Fibroblast of lung (primary cell): ENCODE measurements at places on chromosomes 5 and 9.
A peak's percentile ranks its signal among the peaks of the same experiment; 100 is the strongest.

GRCh38 chr5:181184845-181185216 lies 20.2 kb downstream of the TRIM7 start:
- DNase-seq: no peak

GRCh38 chr9:82555431-82556051 lies 507.4 kb downstream of the RASEF start:
- DNase-seq: peak; percentile 16

GRCh38 chr5:143008809-143009521 lies 238.8 kb downstream of the ARHGAP26 start:
- peak; percentile 99 for DNase-seq

DNA sequence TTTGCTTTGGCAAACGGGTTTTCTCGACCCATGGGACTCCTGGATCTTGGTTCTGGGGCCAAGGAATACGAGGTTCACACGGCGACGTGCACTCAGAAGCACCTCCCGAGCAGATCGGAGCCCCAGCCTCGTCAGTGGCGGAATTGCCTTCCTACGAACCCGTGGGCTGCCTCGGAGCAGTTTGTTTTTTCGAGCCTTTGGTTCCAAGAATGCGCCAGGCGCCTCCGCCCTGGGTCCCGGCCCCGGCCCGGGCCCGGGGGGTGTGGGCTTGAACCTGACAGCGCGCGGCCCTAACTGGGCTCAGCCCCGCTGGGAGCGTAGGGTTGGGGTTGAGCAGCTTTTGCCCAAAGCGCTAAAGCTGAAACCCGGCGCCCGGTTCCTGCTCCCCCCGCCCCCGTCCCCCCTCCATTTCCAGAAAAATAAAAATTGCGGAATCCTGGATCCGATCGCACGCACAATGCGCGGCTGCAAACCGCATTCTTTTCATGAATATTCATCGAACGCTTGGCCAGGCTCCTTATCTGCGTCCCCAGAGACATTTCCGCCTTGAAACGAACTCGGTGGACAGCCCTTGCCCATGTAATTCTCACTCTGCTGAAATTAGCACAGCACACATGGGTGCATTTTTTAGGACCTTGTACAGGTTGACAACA lies 1.0 kb downstream of the BASP1 start:
- peak; percentile 66 for DNase-seq

DNA sequence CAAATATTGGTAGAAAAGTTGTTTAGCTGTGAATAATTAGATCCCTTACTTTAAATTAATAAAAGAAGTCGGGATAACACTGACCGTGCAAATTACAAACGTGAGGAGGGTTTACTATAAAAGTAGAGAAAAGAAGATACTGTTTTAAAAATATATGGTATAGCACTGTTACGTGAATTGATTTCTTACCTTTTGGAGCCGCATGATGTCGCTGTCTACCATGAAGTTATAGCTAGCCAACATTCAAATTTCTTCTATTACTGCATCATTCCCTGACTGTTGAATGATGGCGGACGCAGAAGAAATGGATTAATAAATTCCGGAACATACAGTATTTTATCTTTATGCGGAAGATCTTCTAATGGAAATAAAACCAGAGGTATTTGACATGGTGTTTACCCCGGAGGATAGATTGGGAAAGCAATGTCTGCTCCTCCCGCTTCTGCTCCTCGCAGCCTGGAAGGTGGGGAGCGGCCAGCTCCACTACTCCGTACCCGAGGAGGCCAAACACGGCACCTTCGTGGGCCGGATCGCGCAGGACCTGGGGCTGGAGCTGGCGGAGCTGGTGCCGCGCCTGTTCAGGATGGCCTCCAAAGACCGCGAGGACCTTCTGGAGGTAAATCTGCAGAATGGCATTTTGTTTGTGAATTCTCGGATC lies at the start of gene PCDHA6:
PCDHA6 (plus strand) TSS at position 257 of the 658 bp plus-strand sequence; CDS start at position 389, 132 bp downstream.
- no peak for DNase-seq

- DNase-seq: no peak
Measured at GRCh38 chr9:88056876-88057275, 81.4 kb downstream of the SPATA31C2 start.

- DNase-seq: peak; percentile 45
Measured at GRCh38 chr9:4933177-4933576, 51.9 kb upstream of the JAK2 start.

- no peak for DNase-seq
Measured at GRCh38 chr5:102216678-102217077, 79.4 kb downstream of the SLCO4C1 start.

DNA sequence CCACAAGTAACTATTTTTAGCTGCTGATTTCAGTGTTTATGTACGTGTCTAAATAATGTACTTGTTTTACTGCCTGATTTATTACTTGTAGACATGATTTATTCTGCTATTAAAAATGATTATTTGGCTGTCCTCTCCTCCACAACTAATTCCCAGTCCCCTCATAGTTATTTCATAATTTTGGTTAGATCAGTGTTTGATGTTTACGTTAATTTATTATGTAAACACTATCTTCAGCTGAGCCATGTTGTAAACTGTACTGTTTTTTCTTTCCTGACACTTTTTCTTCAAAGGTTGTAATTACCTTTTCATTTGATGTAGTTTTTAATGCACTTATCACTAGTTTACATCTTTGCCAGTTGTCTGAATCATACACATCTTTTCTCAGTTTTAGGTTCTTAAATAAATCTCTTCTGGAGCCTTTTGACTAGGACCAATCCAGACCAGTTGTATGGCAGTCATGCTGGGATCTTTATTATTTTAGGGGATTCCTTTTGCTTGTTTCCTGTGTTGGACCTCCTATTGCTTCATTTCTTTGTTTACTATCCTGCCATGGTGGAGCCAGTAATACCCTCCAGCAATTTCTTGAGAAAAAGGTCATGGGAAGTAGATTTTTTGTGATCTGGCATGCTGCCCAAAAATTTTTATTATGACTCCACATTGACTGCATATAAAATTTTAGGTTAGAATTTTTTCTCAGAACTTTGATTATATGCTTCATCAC lies 16.1 kb downstream of the AP3S1 start:
- DNase-seq: peak; percentile 17

GRCh38 chr9:19386502-19387044 lies 6.5 kb upstream of the RPS6 start:
- DNase-seq: no peak

- peak; percentile 17 for DNase-seq
Measured at GRCh38 chr9:82991671-82992070, 71.3 kb downstream of the RASEF start.

DNA sequence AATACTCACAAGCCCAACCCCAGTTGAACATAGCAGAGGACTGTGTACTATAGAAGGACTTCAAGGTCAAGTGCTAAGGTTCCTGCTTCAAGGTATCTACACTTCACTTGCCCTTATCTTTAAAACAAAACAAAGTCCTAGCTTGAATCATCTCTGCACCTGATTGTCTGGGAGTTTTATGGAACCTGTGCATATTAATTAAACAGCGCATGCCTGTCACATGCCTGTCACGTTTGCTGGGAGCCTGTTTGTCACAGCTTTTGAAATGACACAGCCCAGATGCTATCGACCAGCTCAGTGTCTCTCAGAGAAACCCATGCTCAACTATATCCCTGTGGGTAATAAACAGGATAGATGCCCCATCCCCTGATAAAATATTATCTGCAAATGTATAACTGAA lies 476.0 kb downstream of the ZSWIM6 start:
- no peak for DNase-seq

GRCh38 chr9:129781131-129781530 lies 21.9 kb upstream of the TOR1B start:
- DNase-seq: no peak
